Left ventricle myocardium inferior (tissue), 1 donor: ENCODE measurements at places on chromosomes 5 and 9.

GRCh38 chr9:114386361-114386885 lies 1.4 kb downstream of the AKNA start:
- no peak for DNase-seq

DNA sequence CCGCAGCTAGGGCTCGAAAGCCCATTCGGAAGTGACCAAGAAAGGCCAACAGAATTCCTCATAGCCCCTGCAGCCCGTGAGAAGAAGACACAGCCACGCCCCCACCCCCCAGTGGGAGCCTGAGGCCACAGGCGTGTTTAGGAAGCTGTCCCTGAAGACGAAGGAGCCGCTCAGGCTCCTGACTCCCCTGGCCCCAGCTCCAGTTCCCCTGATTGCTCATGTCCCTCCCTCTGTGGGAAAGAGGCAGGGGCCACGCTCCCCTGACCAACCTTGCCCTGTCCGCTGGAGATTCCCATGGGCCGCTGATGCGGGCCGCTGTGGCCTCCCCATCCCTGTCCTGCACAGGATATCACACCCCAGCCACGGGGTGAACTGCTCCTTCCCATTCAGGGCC lies 13.6 kb downstream of the ROPN1L start:
- peak; percentile 34 for DNase-seq

GRCh38 chr5:77086689-77087483 lies at the start of gene ZBED3:
Gene ZBED3 (minus strand): TSS chr5:77087285. CDS start chr5:77077878, 9,407 bp downstream.
- peak; percentile 61 for DNase-seq

GRCh38 chr5:6744841-6745705 lies 31.8 kb downstream of the TENT4A start:
- no peak for DNase-seq

DNA sequence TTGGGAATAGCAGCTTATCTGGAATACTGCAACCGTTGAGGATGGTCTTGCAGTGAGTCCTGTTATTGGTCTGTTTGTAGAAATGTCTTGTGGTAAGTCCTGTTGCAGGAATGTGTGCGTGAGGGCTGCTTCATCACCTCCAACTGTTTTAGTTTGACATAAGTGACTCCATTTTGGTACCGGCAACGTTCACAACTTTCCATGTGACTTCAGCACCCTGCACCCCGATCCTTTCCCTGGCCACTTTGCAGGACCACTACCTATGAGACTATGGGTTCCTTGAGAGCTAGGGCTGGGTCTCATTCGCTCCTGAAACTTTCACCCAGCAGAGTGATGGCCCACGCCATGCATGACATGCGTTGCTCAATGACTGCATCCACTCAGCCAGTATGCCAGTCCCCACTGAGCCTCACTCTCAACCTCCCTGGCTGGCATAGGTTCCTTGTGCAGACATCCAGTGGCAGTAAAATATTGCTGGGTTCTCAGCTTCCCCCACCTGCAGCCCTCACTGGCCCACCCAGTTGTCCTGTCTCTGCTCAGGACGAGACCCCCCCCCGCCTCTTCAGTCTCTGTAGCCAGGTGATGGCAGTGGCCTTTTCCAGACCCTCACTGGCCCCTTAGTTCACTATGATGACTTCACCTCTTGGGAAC lies 8.0 kb downstream of the SURF6 start:
- no peak for DNase-seq

- DNase-seq: no peak
These were observed 36.0 kb downstream of the BNIP1 start for GRCh38 chr5:173180331-173180730.

- no peak for DNase-seq
These were observed 58.3 kb upstream of the FBXW11 start for GRCh38 chr5:172064766-172065165.

DNA sequence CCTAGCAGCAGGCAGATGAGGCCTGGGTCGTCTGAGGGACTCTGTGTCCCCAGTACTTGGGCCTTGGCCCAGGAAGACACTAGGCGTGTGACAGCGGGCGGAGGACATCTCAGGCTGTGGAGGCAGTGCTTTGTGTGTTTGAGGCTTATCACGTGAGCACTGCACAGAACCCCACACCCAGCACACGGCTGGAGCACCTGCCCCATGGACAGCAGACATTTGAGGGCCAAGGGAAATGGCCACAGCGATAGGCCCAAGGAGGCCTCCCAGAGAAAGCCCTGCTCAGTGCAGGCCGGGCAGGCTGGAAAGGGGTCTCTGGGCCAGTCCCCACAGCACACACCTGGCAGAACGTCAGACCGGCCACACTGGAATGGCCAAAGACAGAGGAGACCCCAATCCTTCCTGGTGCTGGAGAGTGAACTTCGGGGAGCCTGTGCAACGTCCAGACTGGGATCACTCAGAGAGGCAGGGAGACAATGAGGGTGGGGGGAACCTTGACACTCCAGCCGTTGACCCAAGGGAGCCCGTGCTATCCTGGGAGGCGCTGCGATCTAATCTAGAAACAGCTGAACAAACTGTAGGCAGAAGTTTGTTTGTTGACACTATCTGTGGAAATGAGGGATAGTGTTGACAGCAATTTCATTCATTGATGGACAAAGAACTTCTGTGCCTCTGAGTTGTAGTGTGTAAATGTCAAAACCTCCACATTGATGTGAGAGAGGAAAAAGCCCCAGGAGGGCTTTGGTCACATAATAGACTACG lies 19.6 kb upstream of the FLT4 start:
- no peak for DNase-seq

DNA sequence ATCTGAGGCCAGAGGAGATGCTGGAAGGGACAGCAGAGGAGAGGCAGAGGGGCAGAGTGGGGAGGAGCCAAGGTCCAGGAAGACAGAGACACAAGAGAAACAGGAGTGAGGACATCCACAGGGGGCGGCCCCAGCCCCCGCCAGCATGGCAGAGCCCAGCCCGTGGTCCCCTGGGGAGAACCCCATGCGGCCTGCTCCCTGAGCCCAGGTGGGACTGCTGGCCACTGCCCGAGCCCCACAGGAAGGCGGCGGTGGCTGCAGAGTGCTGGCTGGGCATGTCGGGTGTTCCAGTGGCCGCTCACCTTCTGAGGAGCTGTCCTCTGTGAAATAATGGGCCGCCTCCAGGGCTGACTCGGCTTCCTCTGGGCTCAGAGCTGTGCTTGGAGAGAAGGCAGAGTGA lies 8.9 kb upstream of the MRNIP start:
- DNase-seq: no peak

DNA sequence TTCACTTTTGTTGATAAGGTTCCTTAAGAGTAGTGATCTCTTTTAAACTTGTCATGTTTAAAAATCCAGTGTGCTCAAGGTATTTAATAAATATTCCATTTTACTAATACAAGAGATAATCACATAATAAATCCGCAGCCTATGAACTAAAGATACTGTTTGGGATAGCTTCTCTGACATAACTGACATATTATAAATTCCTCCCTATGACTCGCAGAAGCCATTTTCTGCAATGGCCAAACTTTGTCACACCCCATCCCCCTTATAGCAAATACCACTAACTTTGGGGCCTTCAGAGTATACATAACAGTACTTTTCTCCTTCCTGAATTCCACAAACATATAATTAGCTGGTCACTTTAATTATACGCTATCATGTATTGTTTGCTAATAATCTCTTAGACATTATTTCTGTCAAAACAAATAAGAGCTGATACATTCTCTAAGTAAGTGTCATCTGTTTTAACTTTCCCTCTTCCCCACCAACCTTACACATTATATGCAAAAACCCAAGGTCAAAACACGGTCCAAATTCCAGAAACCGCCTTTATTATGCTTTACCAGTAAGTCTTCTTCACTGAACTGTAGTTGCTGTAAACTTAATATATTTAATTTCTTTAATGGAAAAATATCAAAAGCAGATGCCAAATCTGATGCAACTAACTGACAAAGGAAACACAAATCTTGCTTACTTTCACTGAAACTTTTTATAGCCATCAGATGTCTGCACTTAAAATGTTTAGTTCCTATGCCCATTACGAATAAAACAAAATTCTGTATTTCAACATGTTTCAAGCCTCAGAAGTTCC lies 971 bp downstream of the TMEM267 start:
- no peak for DNase-seq

- no peak for DNase-seq
These were observed 105.5 kb upstream of the KLF4 start for GRCh38 chr9:107594908-107595530.

- no peak for DNase-seq
These were observed 617.7 kb upstream of the C9orf72 start for GRCh38 chr9:28190981-28191380.

DNA sequence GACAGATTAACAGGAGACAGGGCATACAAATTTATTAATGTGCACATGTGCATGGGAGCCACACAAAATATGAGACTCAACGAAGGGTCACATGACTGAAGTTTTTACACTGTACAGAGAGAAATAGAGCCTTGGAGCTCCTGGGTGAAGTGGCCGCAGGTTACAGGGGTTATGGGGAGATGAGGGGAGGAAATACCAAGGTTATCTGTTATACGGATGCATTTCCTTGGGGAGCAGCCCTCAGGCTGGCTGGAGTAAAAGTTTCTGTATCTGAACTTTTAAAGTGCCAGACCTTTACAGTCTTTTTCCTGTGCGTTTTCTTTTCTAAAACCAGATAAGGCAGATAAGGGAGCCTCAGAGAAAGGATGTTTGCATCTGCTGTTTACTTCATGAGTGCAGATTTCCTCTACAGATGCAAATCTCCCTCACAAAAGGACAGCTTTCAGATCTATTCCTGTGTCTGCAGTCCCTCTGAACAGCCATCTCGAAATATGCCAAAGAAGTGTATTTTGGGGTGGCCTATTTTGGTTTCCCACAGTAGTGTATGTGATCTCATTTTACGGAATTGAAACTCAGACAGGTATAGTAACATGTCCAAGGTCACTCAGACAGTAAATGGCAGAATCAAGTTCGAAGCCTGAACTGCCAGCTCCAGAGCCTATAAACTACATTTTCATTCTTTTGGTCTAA lies 139.3 kb upstream of the FBXL17 start:
- DNase-seq: no peak

GRCh38 chr9:94665613-94666012 lies 26.3 kb upstream of the FBP1 start:
- DNase-seq: no peak

DNA sequence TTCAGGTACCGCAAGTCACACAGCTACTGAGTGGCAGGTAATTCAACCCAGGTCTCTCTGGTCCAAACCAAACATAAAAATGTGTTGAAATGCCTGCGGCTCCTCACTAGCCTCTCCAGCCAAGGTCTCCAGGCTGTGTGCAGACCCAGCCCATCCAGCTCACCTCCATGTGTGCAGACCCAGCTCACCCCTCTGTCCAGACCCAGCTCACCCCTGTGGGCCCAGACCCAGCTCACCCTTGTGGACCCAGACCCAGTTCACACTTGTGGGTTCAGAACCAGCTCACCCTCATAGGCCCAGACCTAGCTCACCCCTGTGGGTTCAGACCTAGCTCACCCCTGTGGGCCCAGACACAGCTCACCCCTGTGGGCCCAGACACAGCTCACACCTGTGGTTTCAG lies 188.0 kb upstream of the ADCY2 start:
- DNase-seq: no peak

GRCh38 chr9:95038666-95039065 lies 278.8 kb downstream of the FANCC start:
- no peak for DNase-seq

GRCh38 chr5:11126844-11127243 lies 365.8 kb upstream of the DAP start:
- DNase-seq: no peak

DNA sequence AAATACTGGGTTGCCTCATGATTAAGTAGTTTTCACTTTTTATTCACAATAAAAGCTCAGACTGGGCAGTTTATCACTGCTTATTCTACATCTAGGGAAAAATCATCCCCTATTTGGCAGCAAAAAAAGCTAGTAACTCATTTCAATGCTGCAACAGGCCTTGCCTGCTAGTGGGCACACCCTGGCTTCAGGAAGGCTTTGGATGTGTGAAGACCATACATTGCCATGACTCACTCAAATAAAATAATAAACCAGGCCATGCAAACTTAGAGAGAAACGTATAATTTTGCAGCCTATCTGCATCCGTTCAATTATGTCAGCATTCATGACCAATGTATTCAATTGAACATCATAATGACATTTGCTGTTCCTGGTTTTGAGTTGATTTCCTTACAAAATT lies 402.9 kb downstream of the PIK3R1 start:
- DNase-seq: no peak

DNA sequence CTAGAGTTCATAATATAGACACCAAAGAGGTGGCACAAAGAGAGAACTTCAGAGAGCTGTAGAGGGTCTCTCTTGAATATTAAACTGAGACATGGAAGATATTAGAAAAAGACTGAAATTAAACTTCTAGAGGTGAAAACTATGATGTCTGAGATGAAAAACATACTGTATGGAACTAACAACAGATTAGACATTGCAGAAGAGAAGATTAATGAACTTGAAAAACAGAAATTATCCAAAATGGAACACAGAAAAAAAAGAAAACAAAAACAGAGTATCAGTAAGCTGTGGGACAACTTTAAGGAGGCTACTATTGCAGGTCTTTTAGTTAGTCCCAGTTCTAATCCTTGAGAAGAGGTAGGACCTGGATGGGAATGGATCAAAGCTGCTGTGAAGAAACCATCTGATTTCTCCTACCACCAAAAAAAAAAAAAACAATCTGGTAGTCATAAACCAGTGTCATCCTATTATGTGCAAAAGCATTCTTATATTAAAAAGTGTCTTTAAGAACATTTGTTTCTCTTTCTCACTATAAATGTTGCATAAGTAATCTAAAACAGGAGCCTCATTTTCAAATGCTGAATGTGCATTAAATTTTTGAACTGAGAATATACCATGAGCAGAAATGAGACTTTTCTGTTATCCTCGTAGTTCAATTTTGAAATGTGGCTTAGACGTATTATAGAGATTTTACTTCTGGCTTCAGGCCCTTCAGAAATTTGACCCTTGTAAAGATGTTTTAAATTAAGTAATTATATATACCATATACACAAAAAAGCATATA lies 96.2 kb downstream of the ERMP1 start:
- no peak for DNase-seq

GRCh38 chr5:143495821-143496275 lies 92.4 kb upstream of the NR3C1 start:
- no peak for DNase-seq

DNA sequence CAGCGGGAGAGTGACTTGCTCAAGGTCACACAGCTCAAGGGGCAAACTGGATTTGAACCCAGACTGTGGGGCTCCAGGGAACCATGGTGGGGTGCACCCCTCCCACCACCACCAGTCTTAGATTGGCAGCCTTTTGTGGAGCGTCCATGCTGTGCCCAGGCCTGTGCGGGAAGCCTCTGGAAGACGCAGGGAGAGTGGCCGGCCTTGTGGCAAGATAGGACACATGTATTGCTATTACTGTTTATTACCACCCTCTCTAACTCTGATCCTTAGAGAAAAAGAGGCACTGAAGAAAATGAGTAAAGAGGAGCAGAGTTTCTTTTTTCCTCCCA lies 25.4 kb upstream of the SH3PXD2B start:
- DNase-seq: no peak

GRCh38 chr5:150353032-150353675 lies 4.3 kb upstream of the TCOF1 start:
- no peak for DNase-seq

GRCh38 chr9:82091610-82092009 lies 103.0 kb downstream of the SPATA31D1 start:
- no peak for DNase-seq

- DNase-seq: no peak
These were observed 32.5 kb downstream of the SHB start for GRCh38 chr9:38036359-38037084.
